ENCODE measurements at places on chromosomes 11 and 22.
A peak's percentile ranks its signal among the peaks of the same experiment; 100 is the strongest.

- peak; percentile 94 for DNase-seq
These were observed 59.6 kb downstream of the PISD start for GRCh38 chr22:31602259-31602952.

- DNase-seq = no peak
These were observed 27.0 kb downstream of the KMT5B start for GRCh38 chr11:68186061-68186460.

GRCh38 chr11:121067026-121067425 lies 34.0 kb upstream of the TECTA start:
- no peak for DNase-seq

GRCh38 chr22:38718414-38718813 lies 12.7 kb downstream of the GTPBP1 start:
- peak; percentile 93 for DNase-seq

DNA sequence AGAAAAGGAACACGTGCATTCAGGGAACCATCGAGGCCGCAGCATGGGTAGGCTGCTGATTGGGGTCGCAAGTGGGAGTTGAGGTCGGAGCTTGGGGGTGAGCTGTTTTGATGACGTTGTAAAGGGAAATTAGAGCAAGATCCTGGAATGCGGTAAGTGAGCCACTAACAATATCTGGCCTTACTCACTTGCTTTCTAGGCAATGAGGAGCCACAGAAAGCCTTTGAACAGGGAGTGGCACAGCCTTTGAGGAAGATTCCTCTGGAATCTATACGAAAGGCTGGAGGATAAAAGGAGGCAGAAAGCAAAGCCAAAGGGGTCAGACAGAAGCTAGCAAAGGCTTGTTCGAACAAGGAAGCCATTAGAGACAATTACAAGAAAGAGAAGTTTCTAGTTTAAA lies 197.5 kb downstream of the LARGE1 start:
- no peak for DNase-seq

DNA sequence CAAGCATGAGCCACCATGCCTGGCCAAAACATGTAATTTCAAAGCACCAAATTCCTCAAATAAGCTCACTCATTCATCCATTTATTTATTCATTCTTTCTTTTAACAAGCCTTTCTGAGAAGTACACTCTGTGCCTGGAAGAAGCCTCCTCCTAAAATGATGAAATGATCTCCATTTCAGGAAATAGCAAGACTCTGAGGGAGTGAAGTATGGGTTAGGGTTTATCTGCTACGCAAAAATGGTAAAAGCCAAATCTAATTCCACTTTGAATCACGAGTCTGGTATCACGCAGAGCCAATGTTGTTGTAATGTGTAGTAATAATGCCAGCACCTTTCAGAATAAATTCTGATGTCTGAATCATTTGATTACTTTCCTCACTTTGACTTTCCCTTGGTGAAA lies 1041.8 kb downstream of the LRRC4C start:
- no peak for DNase-seq

- DNase-seq = no peak
These were observed 188.3 kb downstream of the OPCML start for GRCh38 chr11:133343951-133344350.

- DNase-seq = peak; percentile 58
These were observed 54.1 kb downstream of the MICAL3 start for GRCh38 chr22:17970201-17970708.

- DNase-seq = no peak
These were observed 655.2 kb downstream of the TBC1D22A start for GRCh38 chr22:47417699-47418098.

DNA sequence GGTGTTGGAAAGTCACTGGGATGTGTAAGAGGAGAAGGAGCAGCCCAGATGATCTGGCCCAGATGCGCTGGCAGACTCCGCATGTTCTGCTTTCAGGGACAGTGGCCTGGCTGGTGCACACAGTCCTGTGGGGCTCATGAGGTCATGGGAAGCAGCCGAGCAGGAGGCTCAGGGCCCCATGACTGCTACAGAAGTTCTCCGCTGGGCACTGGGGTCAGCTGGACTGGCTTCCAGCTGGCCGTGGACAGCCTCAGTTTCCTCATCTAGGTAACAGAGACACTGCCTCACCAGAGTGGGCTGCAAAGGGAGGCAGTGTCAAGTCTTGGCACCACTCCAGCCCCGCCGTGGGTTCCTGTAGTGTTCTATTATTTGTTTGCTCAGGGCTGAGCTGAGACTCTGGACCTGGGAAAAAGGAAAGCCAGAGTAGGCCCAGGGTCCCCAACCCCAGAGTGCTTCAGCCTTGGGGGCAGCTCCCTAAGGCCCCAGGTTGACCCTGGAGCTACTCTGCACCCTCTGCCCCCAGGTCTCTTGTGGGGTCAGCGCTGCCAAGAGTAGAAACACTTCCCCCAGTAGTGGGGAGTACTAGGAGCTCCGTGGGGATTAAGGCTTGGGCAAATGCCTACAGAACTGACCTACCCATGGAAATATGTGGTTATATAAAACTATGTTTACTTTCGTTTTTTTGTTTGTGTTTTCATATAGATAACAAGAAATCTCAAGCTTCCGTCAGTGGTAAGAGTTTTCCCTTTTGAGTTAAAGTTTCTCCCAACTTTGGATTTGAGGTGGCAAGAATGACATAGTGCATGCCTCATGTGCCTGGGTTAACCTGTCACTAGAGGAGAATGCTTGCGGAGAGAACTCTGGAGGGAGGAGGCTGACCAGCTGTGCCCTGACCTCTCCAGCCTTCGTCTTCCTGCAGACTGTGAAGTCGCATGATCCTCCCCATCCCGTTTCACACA lies 45.3 kb downstream of the MED15 start:
- DNase-seq = no peak

DNA sequence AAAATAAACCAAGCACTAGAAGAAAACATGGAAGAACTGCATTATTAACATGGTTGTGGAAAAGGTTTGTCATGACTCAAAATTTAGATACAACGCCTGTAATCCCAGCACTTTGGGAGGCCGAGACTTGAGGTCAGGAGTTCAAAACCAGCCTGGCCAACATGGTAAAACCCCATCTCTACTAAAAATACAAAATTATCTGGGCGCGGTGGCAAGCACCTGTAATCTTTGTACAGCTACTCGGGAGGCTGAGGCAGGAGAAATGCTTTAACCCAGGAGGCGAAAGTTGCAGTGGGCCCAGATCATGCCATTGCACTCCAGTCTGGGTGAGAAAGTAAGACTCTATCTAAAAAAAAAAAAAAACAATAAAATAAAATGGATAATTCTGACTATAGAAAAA lies 23.7 kb downstream of the GNB1L start:
- no peak for DNase-seq

- DNase-seq = no peak
These were observed 37.9 kb downstream of the NECTIN1 start for GRCh38 chr11:119691020-119691666.

DNA sequence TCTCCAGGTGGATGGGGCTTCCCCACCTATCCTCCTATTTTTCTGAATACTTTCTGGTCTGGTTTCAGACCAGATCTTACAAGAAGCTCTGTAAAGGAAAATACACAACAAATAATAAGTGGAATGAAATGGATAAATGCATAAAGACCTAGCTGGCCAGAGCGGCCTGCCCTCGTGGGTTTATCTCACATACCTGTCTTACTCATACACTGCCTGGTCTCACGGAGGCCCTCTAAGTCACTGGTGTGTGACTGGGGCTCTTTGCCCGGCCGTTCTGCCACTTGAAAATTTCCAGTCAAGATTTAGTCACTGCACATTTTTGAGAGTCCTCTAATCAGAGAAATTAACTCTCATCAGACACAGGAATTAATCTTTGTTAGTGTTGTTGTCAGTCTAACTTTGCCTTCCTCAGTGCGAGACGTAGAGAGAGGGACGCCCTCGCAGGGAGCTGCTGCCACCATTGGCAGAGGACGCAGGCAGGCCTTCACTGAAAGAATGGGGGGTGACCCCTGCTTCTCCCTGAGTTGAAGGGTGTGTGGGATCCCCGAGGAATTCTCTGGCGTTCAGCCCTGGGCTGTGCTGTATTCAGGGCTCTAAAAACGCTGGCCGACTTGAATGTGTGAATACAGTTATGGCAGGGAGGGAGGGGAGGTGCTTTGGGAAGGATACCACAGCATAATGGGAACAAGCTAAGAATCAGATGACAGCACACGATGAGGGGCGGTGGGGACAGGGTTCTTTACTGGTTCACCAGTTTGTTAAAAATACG lies 46.3 kb upstream of the CADM1 start:
- DNase-seq = no peak

GRCh38 chr22:31950226-31950625 lies 5.9 kb downstream of the YWHAH start:
- DNase-seq = peak; percentile 19

DNA sequence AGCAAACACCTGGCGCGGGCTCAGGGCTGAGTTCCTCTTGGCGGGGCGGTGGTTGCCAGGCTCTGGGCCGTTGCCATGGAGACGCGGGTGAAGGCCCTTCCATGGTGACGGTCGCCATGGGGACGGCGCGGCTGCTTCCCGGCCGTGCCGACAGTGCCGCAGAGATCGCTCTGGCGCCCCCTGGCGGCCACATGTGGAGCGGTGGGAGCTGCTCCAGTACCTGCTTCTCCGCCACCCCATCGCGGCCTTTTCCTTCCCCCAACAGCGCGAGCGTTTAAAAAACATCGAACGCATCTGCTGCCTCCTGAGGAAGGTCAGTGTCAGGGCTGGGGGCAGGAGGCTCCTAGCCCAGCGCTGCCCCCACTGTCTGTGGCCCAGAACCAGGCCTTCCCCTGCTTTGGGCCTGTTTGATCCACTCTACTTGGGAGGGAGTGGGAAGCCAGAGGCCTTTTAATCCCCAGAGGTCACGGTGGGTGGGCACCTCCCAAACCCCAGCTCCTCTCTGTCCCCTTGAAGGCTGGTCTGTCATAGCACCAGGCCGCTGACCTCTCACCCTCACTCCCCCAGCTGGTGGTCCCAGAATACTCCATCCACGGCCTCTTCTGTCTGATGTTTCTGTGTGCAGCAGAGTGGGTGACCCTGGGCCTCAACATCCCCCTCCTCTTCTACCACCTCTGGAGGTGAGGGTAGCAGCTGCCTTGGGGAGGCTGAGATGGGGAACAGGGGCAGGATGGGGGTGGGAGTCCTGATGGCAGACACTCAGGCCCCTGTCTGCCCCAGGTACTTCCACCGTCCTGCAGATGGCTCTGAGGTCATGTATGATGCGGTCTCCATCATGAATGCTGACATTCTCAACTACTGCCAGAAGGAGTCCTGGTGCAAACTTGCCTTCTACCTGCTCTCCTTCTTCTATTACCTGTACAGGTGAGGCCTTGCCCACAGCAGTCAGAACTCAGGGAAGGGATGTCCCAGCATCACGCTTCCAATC lies 4.8 kb downstream of the CNIH2 start:
- peak; percentile 98 for DNase-seq

DNA sequence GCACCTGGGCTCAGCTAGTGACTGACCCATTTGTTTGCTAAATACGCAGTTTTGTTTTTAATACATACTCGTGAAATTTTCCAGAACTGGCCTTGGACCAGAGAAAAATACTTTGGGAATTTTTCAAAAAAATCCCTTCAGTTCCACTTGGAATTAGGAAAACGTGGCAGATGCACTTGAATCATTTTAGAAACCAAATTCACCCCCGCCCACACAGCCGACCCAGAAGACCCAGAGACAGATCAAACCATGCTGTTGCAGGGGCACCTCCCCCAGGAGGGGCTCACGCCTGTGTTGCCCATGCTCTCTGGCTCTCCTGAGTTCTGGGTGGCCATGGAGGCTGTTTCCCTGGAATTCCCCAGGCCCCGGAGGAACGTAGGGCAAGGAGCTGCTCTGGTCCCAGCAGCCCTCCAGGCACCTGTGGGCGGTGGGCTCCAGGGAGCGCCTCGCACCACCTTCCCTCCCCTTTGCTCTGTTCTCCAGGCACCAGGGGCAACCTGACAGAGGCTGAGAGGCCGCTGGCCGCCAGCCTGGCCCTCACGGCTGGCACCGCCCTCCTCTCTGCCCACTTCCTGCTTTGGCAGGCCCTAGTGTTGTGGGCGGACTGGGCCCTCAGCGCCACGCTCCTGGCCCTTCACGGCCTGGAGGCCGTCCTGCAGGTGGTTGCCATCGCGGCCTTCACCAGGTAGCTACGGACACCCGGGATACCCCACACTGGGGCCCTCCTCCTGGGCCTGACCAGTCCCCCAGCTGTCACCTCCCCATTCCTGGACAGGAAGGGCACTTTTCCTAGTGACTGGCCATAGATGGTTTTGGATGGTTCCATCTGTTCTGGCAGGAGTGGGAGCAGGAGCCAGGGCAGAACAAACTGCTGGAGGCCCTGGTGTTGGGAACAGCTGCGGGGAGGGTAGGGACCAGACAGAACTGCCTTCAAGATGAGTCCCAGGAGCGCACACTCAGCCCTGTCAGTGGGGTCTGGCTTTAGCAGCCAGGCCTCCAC lies 3.3 kb upstream of the EPS8L2 start:
- no peak for DNase-seq

GRCh38 chr22:37284805-37285355 lies 2.6 kb downstream of the CYTH4 start:
- no peak for DNase-seq

DNA sequence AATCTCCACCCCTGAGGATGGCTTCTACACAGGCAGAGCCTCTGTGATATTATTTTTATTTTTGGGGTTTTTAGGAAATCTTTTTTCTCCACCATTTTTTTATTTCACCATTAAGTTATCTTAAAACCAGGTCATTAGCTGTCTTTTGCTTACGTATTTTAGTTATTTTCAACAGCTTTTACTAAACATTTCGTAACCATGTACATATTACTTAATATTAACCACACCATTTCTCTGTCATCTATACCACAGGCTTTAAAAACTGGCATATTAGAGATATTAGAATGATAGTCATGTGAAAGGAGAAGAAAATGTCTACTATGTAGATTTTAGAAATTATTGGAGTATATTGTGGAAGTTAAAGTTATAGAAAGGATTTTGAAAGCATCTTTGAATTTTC lies 37.4 kb downstream of the YAP1 start:
- DNase-seq = no peak

GRCh38 chr11:17164361-17165246 lies 43.2 kb downstream of the PIK3C2A start:
- DNase-seq = peak; percentile 43

GRCh38 chr22:42930810-42931420 lies 73.8 kb upstream of the ARFGAP3 start:
- no peak for DNase-seq

- peak; percentile 46 for DNase-seq
These were observed 8.8 kb downstream of the OSBPL5 start for GRCh38 chr11:3156282-3156660.

- DNase-seq = no peak
These were observed 23.3 kb upstream of the TTC28 start for GRCh38 chr22:28702891-28703290.

GRCh38 chr11:127600674-127601073 lies 600.1 kb upstream of the KIRREL3 start:
- no peak for DNase-seq

- no peak for DNase-seq
These were observed 12.0 kb downstream of the SLC6A5 start for GRCh38 chr11:20611445-20611844.

GRCh38 chr11:10587995-10588394 lies 19.5 kb upstream of the LYVE1 start:
- no peak for DNase-seq

GRCh38 chr11:111448831-111449557 lies 63.2 kb downstream of the BTG4 start:
- no peak for DNase-seq
